ENCODE measurements at places on chromosomes 5 and 9. TPM values are rescaled to one million over a fixed set of nuclear protein-coding genes. Genes with fewer than 3 reads are reported as not detected.

GRCh38 chr5:73719632-73720031 is 93.6 kb downstream of the ARHGEF28 start:
- DNase-seq, result no peak

DNA sequence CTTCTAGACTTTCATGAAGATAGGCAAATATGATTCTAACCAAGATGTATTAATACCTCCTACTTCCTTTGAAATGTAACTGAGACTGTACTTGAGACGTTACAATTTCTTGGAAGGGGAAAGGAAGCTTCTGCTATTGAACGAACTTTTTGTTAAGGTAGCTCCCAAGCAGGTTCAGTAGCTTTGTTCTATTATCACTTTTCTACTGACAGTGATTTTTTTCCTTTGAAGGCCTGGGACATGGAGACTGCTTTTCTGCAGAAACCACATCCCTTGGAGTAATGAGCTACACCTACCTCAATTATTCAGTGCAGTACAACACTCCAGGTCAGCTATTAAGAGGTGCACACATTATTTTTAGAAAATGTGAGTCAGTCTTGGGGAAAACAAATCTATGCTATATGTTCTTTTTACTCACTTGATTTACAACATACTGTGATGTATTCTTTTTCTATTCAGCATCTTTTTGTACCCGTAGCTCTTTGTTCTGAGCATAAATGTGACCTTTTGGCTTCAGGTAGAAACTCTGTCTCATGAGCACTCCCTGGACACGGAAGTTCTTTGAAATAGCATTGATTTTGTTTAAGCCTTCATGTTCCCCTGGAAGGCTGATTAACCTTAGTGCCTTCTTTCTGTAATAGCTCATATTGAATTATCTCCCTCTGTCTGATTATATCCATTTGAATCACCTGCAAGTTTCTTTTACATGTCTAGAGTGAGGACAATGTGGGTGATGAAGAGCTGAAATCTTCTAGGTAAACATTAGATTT is 56.5 kb upstream of the CDKN2B start:
- DNase-seq, result no peak

DNA sequence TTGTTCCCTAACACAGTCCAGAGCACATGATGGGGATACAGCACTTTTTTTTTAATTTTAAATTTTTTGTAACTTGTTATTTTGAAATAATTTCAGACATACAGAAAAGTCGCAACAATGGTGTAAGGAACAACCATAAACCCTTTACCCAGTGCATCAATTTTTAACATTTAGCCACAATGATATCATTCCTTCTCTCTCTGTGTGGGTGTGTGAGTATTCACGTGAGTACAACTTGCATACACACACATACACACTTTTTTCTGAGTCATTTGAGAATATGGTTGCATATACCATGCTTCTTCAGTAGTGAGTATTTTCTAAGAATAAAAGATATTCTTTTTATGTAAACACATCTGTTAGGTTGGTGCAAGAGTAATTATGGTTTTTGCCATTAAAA is 135.2 kb downstream of the ARHGAP26 start:
- DNase-seq, result no peak

GRCh38 chr9:36436909-36437308 is 36.8 kb upstream of the RNF38 start:
- no peak for DNase-seq

DNA sequence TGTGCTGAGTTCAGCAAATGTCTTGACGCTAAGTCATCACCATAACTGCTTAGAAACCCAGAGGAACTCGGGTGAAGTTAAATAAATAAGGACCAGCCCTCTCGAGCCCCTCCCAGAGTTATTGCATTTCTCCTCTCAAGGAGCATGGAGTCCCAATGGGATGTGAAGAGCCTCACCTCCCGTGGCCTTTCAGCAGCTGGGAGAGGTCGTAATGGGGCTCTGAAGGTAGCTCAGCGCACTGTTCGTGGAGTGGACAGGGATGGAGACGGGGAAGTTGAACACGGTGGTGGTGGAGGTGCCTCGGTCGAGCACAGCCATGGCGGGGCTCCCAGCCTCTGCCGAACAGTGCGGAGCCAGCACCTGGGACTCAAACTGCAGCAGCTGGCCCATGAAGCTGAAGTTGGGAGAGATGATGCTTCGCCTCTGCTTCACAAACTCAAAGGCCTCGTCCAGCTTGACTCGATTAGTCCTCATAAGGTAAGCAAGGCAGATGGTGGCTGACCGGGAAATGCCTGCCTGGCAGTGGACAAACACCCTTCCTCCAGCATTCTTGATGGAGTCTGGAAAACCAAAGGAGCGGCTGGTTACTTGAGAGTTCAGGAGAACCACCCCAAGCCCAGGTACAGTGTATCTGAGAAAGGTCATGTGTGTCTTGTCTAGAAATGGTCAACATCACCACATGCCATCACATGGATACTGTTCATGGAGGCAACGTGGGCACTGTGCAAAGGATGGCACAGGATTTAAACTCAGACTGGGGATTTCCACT is 2.2 kb downstream of the DUSP1 start:
- no peak for DNase-seq

- DNase-seq, result no peak
These were observed 243.4 kb upstream of the KLF4 start for GRCh38 chr9:107732781-107733522.

- no peak for DNase-seq
These were observed 391.8 kb downstream of the PRELID2 start for GRCh38 chr5:145443366-145443765.

- no peak for DNase-seq
These were observed 422.6 kb downstream of the MAN2A1 start for GRCh38 chr5:110112348-110112747.

GRCh38 chr5:98314292-98314691 is 459.2 kb upstream of the RGMB start:
- no peak for DNase-seq

- DNase-seq, result no peak
These were observed 76.3 kb downstream of the ZNF608 start for GRCh38 chr5:124669956-124670721.

DNA sequence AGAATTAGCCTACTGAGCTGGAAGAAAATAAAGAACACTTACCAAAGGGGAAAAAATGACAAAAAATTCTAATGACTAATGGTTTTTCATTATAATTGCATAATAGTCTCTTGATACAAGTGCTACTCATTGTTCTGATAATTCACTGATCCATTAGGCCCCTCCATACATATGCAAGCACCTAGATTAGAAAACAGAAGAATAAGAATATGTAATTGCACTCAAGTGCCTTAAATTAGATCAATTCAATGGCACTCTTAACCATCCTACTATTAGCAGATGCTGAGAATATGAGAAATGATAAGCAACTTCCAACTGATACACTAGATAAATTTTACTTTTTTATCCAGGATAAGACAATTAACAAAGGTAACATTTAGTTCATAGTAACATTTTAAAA is 440.9 kb upstream of the C9orf72 start:
- no peak for DNase-seq

DNA sequence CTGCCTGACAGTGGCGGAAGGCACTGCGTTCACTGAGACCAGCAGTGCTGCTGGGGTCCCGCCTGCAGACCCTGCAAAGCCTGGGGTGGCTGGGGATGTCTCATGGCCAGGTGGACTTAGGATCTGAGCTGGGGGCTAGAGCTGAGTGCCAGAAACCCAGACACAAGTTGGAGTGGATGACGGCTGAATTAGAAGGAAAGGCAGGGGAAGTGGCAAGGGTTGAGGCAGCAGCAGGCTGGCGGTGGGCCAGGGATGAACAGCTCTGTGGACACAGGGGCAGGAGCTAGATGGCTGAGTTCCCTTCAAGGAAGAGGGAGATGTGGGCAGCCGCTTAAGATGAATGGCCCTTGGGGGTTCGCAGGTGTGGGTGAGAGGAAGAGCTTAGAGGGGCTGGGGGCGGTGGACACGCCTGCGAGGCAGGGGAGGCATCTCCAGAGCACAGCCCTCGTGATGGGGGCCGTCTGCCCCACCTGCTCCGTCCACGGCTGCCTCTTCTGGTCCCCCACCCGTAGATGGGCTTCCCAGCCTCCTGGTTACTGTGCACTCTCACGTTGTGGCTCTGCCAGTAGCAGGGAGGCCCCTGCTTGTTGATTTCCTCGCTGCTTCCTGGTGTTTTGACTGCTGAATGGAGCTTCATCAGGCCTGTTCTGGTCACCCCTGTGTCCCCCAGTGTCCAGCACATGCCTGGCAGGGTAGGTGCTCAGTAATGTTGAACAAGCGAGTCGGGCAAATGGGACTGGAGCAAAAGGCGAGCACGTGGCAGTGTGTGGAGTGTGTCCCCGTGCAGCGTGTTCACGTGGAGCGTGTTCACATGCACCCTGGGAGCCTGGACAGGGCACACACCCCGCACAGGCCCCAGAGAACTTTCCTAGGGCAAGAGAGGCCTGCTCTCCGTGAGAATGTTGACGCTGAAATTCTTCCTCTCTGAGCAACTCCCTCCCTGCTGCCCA is 168.2 kb downstream of the CACNA1B start:
- DNase-seq, result no peak

DNA sequence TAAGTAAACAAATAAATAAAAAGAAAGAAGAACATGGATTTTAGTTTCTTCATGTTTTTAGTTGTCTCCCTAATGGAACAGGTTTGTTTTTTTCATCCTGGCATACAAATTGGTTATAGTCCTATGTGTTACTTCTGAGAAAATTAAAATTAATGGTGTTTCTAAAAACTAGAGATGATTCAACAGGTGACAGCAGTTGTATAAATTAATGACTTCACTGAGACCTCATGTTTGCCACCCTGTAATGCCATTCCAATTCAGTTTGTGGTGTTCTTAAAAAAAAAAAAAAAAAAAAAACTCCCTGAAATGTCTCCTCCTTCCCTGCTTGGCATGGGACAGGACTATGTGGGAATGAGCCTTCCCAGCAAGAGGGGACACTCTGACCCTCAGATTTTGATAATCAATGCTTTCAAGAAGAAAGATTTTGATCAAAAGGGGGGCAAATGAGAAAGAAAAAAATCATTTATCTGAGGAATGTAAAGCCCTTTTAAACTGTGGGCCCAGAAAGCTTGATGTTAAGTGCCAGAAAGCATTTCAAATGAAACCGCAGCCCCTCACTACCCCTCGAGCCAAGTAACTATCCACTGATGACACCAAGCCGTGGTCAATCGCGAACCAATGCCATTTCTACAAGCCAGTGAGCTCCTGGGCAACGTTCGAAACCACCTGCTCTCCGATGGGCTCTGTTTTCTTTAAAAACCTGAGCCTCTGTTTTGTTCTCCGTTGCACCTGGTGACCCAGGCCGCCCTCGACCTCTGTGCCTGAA is 941 bp downstream of the EXD3 start:
- no peak for DNase-seq

- no peak for DNase-seq
These were observed 278.0 kb upstream of the NUDT12 start for GRCh38 chr5:103840600-103840999.

DNA sequence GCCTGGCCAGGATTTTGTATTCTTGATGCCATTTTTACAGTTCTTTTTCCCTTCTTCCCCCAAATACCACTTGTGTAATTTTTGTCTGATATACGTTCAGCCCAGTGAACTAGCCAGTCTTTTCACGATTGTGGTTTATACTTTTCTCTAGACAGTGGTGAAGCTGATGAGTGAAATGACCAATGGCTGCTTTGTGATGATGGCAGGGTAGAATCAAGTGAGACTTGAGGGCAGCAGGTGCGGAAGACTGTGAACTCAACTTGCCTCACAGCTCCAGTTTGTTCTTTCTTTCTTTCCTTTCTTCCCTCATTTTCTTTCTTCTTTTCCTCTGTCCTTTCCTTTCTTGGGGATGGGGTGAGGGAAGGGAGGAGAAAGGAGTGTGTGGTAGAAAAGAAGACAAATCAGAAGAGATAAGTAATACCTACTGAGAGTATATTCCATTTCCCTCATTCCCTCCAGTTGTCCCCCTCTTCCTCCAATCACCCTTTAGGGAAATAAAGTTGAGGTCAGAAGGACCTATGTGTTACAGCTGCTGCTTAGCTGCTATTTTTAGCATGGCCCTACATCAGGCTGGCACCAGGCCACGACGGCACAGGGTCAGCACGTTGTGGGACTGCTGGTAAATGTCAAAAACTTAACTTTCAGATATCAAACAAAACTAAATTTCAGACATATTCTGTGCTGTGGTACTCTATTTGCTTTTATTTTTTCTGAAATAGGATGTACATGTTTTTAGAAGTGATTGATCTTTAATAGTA is 12.3 kb downstream of the ZSWIM6 start:
- DNase-seq, result no peak

DNA sequence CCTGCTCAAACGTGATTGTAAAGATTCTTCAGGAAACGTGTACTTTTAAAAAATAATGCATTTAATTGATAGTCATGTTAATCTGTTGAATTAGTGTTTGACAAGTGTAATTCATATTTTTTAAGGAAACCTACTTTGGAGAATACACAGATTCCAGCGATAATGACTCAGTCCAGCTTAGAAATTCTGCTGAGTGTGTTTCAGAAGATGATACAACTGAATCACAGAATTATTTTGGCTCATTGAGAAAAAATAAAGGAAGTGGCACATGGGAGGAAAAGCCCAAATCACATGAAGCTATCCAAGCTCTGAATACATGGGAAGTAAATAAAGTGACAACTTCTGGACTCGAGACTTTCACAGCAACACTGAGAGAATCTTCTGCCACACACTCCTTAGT is 37.8 kb downstream of the ICE1 start:
- no peak for DNase-seq

DNA sequence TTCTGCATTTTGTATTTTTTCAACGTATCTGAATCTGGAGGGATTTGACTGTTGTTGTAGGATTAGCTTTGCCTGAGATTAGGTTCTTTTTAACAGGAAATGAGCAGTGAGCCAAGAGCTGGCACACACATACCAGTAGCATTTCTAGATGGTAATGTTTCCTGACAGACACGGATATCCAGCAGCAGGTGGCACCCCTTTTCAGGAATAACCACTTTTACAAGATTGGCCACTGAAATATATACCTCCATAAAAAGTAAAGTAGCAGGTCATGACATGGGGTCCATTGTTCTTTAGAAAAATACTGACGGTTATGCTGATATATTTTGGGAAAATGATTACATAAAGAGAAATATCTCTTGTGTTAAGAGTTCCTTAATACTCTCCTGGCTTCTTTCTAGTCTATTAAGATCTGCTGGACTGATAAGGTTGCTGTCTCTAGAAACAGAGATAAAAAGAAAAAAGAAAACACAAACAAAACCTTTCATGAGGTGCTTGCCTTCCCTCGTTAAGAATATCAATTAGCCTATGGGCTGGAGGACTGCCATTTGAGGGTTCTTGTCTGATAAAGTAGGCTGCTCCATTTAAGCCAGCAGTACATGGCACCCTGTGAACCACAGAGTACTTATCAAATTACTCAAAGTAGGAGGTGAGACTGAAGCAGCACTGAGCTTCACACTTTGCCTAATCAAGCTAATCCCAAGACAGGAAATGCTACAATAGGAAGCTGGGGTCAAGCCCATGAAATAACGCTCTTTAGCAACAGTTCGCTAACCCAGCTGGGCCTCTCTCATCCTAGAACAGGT is 101.6 kb upstream of the PCA3 start:
- peak; percentile 49 for DNase-seq

- no peak for DNase-seq
These were observed 21.8 kb downstream of the CSNK1A1 start for GRCh38 chr5:149529463-149529862.

NIM1K gene
- total RNA-seq, result 0.26 TPM

EQTN gene
- total RNA-seq, result not detected

SLC27A6 gene
- total RNA-seq, result not detected

SPINK6 gene
- not detected for total RNA-seq

B4GALT1 gene
- total RNA-seq, result 75.6 TPM

PCDHGC4 gene
- total RNA-seq, result not detected

PCDHGA5 gene
- total RNA-seq, result 0.20 TPM

GARNL3 gene
- 18.1 TPM for total RNA-seq

PLAC8L1 gene
- total RNA-seq, result not detected

LRRC19 gene
- total RNA-seq, result not detected

IL31RA gene
- total RNA-seq, result 2.0 TPM

PLEKHG4B gene
- total RNA-seq, result not detected

CNTFR gene
- total RNA-seq, result not detected

ACSL6 gene
- total RNA-seq, result not detected
